ENCODE measurements at places on chromosomes 2 and 18.

GRCh38 chr2:12442476-12442847 is 274.3 kb upstream of the TRIB2 start:
- DNase-seq, result peak; percentile 2

DNA sequence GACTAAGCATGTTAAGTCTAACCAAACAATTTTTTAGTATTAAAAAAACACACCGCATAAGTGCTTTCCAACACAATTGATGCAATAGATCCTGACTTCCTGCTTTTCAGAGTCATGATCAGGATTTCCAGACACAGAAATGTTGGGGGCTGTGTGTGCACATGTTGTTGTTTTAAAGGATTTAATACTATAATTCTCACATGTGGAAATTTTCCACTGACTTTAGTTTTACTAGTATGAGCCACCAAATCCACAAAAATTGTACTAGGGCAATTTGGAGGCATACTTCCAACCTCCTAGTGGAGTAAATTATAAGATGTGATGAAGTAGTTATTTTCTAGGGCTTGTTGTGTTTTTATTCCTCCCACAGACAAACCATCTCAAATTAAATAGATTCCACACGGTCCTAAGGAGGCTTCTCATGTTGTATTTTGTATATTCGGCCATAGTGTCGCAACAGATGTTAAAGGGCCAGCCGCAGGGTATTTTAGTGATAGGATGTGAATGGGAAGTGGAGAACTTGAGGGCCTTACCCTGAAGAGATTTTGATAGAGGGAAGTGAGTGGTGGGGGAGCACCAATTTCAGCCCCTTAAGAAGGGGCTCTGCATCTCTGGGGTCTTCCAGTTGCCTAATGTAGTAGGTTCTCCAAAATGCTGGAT is 108.9 kb upstream of the KLF7 start:
- no peak for DNase-seq

- DNase-seq, result no peak
Observed at GRCh38 chr2:27713201-27713600, 49.5 kb downstream of the SLC4A1AP start.

GRCh38 chr18:49631146-49631866 is 69.4 kb downstream of the LIPG start:
- DNase-seq, result no peak

DNA sequence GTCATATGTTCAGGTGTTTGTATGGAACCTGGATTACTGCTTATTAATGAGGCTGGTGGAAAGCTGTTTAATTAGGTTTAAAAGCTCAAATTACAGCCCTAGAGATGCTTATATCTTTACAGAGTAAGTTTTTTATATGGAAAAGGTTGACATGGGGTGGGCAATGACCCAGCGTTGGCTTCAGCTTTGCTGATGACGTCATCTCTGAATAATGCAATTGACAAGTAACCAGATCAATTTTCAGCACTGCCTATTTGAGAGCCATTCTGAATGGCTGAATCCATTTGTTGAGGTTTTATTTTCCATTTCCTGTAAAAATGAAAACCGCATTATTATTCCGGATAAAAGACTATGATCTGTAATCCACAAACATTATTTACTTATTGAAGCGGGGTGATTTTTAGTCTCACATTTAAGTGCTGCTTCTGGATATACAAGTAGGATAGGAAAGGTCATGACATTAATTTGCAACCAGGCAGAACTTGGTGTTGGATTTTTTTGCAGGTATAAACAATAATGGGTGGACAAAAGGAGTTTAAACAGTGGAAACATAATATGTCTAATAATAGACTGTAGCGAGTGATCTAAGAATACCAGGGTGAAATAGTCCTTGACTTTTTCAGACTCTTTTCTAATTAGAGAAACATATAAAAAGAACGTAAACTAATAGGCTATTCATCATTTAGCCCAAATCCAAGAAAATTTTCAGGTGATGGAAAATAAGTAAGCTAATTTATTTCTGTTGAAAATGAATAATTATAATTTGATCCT is 2.7 kb downstream of the PPP1R1C start:
- no peak for DNase-seq

DNA sequence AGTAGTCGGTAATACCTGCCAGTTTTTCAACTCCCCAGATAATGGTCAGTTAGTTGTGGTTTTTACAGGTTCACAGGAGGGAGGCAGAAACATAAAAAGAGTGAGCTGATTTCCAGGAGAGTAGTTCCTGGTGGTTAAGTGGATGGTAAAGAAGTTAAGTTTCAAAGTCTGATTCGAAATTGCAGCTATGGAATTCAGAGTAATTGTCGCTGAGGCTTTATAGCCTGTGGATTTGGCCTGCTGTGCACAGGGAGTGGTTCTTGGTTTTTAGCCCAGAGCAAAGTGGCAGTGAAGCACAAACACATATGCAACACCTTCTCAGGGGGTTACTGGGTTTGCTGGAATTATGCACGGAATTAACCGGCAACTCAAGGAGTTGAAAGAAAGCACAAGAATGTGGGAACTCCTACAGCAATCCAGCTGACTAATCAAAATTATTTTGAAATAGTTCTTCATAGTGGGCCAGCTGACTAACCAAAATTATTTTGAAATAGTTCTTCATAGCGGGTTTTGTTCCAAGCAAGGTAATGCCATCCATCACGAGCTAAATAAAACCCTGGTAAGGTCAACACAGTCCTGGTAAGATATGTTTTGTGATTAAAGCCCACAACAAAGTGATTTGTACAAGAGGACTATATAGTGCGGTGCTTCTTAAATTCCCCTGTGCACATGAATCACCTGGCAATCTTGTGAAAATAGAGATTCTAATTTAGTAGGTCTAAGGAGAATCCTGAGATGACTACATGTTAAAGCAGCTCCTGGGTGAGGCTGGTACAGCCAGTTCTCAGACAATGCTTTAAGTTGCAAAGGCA is 94.4 kb downstream of the SGPP2 start:
- DNase-seq, result no peak

DNA sequence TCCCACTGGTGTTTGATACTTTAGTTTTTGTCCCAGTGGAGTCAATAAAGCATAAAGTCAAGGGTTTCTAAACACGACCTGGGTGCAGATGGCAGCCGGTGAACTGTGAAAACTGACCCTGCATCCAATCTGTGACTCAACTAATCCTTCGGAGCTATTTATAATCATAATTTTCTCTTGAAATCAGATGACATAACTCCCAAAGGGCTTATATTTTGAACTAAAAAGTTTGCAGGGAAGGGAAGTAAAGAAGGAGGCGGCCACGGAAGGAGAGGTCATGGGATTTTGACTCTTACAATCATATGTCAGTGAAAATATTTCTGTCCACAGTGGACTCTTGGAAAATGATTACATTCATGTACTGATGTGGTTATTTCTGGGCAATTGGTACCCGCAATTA is 178.5 kb downstream of the PDE1A start:
- DNase-seq, result no peak

GRCh38 chr2:83531206-83531826 is 927.8 kb downstream of the SUCLG1 start:
- no peak for DNase-seq

Measured in CD4-positive, alpha-beta T cell treated with Interleukin-6 at 100 ng/mL for 8 hours (primary cell).